ENCODE measurements at places on chromosomes 1 and 21.

GRCh38 chr1:150567717-150568593 lies 11.5 kb downstream of the MCL1 start:
- no peak for DNase-seq

DNA sequence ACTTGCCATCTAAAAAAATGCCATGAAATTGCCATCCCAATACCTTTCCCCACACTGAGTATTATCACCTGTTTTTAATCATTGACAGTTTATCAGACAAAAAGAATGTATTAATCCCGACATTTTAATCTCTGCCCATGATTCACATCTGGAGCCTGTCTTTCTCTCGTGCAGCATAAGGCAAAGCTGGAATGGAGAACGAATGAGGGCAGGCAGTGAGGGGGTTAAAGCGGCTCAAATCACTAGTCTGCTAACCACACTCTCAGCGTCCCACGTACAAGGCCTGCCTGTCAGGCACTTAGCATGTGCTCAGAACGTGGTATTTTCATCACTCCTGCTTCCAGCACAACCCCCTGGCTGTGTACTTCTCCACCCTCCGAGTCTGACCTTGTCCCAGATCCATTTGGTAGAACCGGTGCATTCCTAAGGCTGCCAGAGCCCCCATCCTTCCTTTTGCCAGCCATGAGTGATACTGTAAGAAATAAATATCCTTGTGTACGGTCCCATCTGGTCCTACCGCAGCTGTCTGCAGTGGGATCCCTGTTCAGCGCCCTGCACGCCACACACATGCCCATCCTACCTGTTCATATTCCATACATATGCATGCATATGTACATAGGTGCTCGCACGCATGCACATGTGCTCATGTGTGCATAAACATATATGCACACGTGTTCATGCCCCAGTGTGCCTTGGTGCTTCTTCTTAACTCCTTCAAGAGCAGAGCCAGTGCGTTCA lies 34.6 kb upstream of the FHAD1 start:
- DNase-seq, result no peak

DNA sequence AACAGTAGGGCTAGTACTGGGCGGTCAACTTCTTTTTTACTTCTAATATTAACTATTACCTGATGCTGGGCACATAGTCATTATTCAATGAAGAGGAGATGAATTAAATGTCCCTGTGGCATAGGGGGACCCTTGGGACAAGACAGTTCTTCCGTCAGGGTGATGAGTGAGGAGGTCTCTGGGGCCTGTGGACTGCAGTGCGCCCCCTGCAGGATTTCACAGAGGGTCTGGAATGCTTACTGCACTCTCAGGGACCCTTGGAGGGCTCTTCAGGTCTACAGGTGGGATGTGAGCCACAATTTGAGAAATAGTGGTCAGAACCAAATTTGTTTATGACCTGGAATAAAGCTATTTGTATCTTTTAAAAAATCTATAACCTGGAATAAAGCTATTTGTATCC lies 149.4 kb downstream of the FAM78B start:
- no peak for DNase-seq

GRCh38 chr1:14254251-14254650 lies 344.2 kb upstream of the KAZN start:
- DNase-seq, result no peak

GRCh38 chr1:47742890-47743760 lies 254.1 kb downstream of the TRABD2B start:
- no peak for DNase-seq
